ENCODE measurements at places on chromosomes 2 and 18. TPM values are rescaled to one million over a fixed set of nuclear protein-coding genes. Genes with fewer than 3 reads are reported as not detected.

DNA sequence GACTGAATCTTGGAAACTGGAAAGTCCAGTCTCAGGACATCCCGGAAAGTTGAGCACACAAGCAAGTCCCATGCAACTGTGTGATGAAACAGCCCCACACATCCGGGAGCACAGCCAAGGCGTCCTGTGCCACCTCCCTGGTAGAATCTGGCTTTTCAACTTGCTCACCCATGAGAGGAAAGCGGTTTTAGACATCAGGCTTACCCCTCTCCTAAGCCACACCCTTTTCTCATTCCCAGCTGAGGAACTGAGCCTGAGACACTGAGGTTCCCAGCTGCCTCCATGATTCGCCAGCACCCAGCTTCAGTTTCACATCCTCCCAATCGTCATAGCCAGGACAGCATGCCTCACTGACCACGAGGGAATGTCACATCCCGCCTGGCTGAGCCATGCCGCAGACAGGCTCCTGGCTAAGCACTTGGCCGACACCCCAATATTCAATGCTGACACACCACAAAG, 60.3 kb downstream of the STEAP3 start:
- DNase-seq, result no peak
- no peak overlapping the region for H3K27ac ChIP-seq
- no peak overlapping the region for H3K4me3 ChIP-seq
- no peaks in the 10 kb centered on the region for H3K27me3 ChIP-seq
- no peaks in the 10 kb centered on the region for H3K4me1 ChIP-seq
- no peaks in the 10 kb centered on the region for H3K36me3 ChIP-seq

- DNase-seq, result no peak
- no peaks in the 10 kb centered on the region for H3K27me3 ChIP-seq
- H3K36me3 ChIP-seq, result no peaks in the 10 kb centered on the region
- H3K4me3 ChIP-seq, result no peak overlapping the region
Measured at GRCh38 chr2:234393354-234393753, 103.5 kb downstream of the ARL4C start.

DNA sequence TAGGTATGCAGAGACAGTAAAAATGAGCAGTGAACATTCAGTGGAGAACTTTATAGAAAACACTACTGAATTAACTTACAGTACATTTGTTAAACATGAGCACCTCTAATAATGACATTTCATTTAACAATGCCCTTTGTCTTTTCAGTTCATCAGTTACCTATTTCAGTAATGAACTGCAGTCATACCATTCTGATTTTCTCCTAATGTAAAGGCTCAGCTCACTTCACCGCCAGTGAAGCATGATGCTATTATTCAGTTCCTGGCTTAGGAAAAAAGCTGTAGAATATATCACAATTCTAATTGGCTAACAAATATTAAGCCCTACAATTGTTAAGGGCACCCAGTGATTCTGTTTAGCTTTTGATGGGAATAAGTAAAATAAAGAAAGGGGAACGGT, 37.1 kb upstream of the CCDC93 start:
- no peaks in the 10 kb centered on the region for H3K36me3 ChIP-seq
- H3K27ac ChIP-seq, result no peak overlapping the region
- peaks cover 16% of the 10 kb centered on the region for H3K4me1 ChIP-seq
- H3K27me3 ChIP-seq, result peaks cover 70% of the 10 kb centered on the region
- H3K4me3 ChIP-seq, result no peak overlapping the region
- DNase-seq, result no peak

- H3K4me3 ChIP-seq, result no peak overlapping the region
- H3K27me3 ChIP-seq, result peaks cover 13% of the 10 kb centered on the region
- no peaks in the 10 kb centered on the region for H3K36me3 ChIP-seq
- H3K4me1 ChIP-seq, result no peaks in the 10 kb centered on the region
Measured at GRCh38 chr2:26652361-26653041, 11.3 kb upstream of the CIB4 start.

- H3K4me1 ChIP-seq, result no peaks in the 10 kb centered on the region
- peaks cover 3% of the 10 kb centered on the region for H3K36me3 ChIP-seq
- H3K27ac ChIP-seq, result no peak overlapping the region
- no peak for DNase-seq
- H3K4me3 ChIP-seq, result no peak overlapping the region
Measured at GRCh38 chr18:50441016-50441415, 66.2 kb downstream of the SKA1 start.

DNA sequence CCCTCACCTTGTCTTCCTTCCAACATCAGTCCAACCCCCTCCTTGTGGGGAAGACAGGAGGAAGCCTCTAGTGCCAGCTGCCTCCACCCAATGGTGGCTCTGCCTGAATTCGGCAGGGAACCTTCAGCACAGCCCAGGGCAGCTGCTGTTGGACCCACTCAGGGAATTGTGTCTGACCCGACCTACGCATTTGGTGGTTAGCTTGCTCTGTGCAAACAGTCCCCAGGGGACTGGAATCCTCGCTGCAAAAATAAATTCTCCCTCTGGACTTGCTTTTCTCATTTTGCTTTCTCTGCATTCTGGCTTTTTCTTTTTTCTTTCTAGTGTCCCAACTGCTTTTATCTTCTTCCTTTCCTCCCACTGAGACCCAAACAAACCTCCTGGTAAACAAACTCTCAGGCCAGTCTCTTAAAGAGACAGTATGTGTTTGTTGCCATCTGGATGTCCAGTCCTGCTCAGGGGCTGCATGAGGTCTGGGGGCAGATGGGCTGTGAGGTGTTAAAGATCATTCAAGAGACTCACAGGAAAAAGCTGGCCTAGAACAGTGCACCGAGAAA, 137.7 kb upstream of the HAAO start:
- H3K36me3 ChIP-seq, result no peaks in the 10 kb centered on the region
- no peaks in the 10 kb centered on the region for H3K27me3 ChIP-seq
- H3K27ac ChIP-seq, result no peak overlapping the region

- no peaks in the 10 kb centered on the region for H3K36me3 ChIP-seq
- no peaks in the 10 kb centered on the region for H3K4me1 ChIP-seq
- no peak overlapping the region for H3K4me3 ChIP-seq
- H3K27ac ChIP-seq, result no peak overlapping the region
Measured at GRCh38 chr18:54075689-54076088, 148.8 kb downstream of the MBD2 start.

- H3K27ac ChIP-seq, result peak overlapping the region; percentile 90
- H3K4me1 ChIP-seq, result peaks cover 29% of the 10 kb centered on the region
- peak; percentile 69 for DNase-seq
- H3K27me3 ChIP-seq, result no peaks in the 10 kb centered on the region
- H3K4me3 ChIP-seq, result peak overlapping the region; percentile 75
Measured at GRCh38 chr18:75070625-75071483, 138.1 kb downstream of the PTGR3 start.

DNA sequence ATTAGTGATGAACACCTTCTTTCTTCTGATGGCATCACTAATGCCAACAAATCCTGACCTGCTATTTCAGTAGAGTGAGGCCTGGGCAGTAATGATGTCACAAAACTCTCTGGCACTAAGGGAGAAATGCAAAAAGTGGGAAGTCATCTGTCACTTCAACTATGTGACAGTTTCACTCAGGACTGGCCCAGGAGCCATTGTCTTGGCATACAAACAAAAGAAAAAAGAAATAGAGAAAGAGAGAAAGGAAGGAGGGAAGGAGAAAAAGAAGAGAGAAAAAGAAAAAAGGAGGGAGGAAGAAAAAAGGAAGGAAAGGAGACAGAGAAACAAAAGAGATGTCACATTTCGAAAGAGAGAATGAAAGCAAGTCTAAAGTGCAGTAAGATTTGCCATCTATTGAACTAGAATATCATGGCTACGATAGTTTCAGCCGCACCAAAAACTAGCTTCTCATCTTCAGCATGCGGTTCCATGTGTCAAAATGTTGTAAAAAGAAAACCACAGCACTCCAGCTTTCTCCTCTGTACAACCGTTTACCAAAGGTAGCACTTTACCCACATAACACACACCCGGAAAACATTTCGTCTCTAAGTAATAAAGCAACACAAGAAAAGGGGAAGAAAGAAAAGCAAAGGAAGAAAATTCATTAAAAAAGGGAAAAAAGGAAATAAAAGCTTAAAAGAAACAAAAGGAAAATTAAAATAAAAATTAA, 50.1 kb downstream of the CD226 start:
- H3K4me1 ChIP-seq, result peaks cover 78% of the 10 kb centered on the region
- DNase-seq, result peak; percentile 61
- H3K27me3 ChIP-seq, result no peaks in the 10 kb centered on the region
- H3K36me3 ChIP-seq, result peaks cover 41% of the 10 kb centered on the region

DNA sequence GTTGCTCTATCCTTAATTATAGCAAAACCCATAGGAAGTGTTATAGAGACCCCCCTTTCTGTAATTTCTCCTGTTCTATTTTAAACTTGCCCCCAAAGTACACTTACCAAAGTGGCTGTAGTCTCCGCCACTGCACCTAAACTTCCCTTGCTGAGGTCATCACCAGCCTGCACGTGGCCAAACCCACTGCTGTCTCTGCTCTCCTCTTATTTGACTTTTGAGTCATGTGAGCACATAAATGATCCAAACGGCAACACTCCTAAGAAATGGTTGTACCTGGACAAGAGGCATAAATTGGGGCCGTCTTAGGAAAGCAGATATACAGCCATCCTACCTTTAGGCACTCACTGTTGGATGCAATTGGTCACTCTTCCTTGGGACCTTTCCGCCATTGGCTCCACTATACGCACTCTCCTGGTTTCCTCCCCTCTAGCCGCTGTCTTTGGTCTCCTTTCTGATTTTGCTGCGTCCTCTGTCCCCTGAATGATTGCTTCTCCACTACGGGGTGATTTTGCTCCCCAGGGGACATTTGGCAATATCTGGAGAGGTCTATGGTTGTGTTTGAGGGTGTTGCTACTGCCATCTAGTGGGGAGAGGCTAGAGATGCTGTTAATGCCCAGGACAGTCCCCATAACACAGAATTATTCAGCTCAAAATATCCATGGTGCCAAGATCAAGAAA, 19.2 kb upstream of the IL36G start:
- H3K4me3 ChIP-seq, result no peak overlapping the region
- H3K27ac ChIP-seq, result no peak overlapping the region
- peak; percentile 22 for DNase-seq

DNA sequence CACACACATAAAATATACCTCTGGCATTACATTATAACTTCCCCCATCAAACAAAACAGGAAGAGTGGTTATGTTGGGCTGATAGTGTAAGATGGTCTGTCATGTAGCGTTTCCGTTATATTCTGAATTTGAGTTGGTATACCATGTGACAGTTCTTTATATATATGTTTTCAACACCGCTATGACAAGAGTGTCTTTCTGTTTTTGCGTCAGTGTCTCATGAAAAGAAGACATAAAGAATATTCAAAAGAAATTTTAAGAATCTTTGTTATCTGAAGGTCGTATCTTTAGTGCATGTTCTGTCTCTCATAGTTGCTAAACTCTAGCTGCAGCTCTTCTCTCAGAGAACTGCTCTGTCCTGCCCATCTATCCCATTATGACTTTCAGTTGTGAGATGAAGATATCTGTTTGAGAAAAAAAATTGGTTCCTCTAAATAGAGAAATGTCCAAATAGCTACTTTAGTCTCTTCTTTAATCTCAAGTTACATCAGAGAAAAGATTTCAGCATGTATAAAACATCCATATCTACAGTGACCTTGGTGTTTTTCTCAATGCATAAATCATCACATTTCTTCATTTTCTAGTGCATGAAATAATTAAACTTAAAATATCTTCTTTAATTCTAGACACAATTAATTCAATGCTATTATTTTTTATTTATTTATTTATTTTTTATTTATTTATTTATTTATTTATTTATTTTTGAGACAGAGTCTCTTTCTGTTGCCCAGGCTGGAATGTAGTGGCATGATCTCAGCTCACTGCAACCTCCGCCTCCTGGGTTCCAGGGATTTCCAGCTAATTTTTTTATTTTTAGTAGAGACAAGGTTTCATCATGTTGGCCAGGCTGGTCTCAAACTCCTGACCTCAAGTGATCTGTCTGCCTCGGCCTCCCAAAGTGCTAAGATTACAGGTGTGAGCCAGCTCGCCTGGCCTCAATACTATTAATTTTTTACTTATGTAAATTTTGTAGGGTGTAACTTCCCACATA, 24.3 kb upstream of the PSME4 start:
- peak overlapping the region; percentile 35 for H3K27ac ChIP-seq
- no peak for DNase-seq
- peak overlapping the region; percentile 56 for H3K4me3 ChIP-seq
- H3K36me3 ChIP-seq, result peaks cover 4% of the 10 kb centered on the region
- H3K4me1 ChIP-seq, result peaks cover 33% of the 10 kb centered on the region
- no peaks in the 10 kb centered on the region for H3K27me3 ChIP-seq

GRCh38 chr18:53756610-53756972, 467.9 kb downstream of the MBD2 start:
- no peaks in the 10 kb centered on the region for H3K4me1 ChIP-seq
- no peaks in the 10 kb centered on the region for H3K36me3 ChIP-seq
- no peak overlapping the region for H3K27ac ChIP-seq
- no peak overlapping the region for H3K4me3 ChIP-seq
- H3K27me3 ChIP-seq, result no peaks in the 10 kb centered on the region

- no peak for DNase-seq
- H3K4me1 ChIP-seq, result no peaks in the 10 kb centered on the region
- H3K36me3 ChIP-seq, result no peaks in the 10 kb centered on the region
- no peak overlapping the region for H3K27ac ChIP-seq
- no peak overlapping the region for H3K4me3 ChIP-seq
- peaks cover 17% of the 10 kb centered on the region for H3K27me3 ChIP-seq
Measured at GRCh38 chr2:3672861-3673678, 15.1 kb downstream of the ALLC start.

GRCh38 chr2:227428731-227429285, 41.1 kb upstream of the SCYGR1 start:
- peaks cover 12% of the 10 kb centered on the region for H3K4me1 ChIP-seq
- peaks cover 15% of the 10 kb centered on the region for H3K36me3 ChIP-seq
- no peaks in the 10 kb centered on the region for H3K27me3 ChIP-seq
- no peak for DNase-seq

DNA sequence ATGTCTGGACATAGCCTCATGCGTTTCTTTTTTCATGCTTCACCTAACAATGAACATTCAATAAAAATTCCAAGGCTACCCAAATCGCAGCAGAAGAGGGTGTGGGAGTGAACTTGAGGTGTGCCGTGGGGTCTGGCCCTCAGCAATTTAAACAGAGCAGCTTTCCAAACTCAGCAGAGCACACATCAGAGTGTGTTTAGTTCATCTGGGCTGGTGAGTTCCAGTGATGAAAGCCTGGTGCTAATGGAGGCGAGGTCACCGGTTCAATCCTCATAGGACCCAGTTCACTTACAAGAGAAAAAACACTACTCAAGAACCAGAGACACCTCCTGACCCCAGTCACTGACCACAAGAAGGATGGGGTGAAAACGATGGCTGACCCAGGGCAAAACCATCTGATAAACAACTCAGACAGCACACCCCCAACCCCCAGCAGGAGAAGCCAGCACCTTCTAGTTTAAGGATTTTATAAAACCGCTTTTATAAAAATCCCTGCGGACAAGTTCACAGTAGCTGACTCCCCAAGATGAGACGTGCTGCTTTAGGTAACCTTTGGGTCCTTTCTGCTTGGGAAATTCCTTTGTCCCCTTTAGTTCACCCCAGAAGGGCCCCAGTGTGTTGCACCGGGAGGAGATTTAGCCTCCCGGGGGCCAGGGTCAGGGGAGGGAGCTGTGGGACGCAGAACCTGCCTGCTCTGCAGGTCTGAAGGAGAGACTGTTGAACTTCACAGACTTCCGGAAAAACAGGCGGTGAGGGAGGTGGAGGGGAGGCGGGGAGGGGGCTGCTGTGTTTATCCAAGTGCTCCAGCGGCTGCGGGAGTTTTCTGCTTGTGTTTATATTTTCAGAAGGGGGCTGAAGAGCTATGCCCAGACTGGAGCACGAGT, 152.7 kb upstream of the SOX11 start:
- peaks cover 4% of the 10 kb centered on the region for H3K36me3 ChIP-seq
- H3K27me3 ChIP-seq, result no peaks in the 10 kb centered on the region
- DNase-seq, result no peak
- H3K4me1 ChIP-seq, result no peaks in the 10 kb centered on the region
- no peak overlapping the region for H3K4me3 ChIP-seq
- no peak overlapping the region for H3K27ac ChIP-seq

Gene XDH
- 0.07 TPM for total RNA-seq

Gene M1AP
- total RNA-seq, result not detected

Gene PPM1G
- total RNA-seq, result 122 TPM

Gene ATOH8
- not detected for total RNA-seq

Gene LYPD1
- total RNA-seq, result not detected

Gene SLC11A1
- not detected for total RNA-seq

Gene FBLN7
- total RNA-seq, result 30.6 TPM

Gene DQX1
- 1.5 TPM for total RNA-seq

Measured in activated T-cell treated with anti-CD3 and anti-CD28 coated beads, Interleukin-2, amount 50 U/mL, for 72 hours (primary cell).